ENCODE measurements at places on chromosomes 11 and 22. TPM values are rescaled to one million over a fixed set of nuclear protein-coding genes. Genes with fewer than 3 reads are reported as not detected.

The C11orf16 gene
- not detected for total RNA-seq

The CALCA gene
- 0.57 TPM for total RNA-seq

The KCNA4 gene
- 0.27 TPM for total RNA-seq

The DDX25 gene
- 3.8 TPM for total RNA-seq

The DCUN1D5 gene
- total RNA-seq: 35.9 TPM

The OVOL1 gene
- 12.4 TPM for total RNA-seq

The SLC22A12 gene
- total RNA-seq: not detected

- H3K4me1 ChIP-seq: peaks cover 15% of the 10 kb centered on the region
- DNase-seq: no peak
- no peaks in the 10 kb centered on the region for H3K36me3 ChIP-seq
- H3K4me3 ChIP-seq: no peak overlapping the region
- H3K27me3 ChIP-seq: no peaks in the 10 kb centered on the region
These were observed 5.3 kb downstream of the LGALS12 start for GRCh38 chr11:63511048-63511748.

DNA sequence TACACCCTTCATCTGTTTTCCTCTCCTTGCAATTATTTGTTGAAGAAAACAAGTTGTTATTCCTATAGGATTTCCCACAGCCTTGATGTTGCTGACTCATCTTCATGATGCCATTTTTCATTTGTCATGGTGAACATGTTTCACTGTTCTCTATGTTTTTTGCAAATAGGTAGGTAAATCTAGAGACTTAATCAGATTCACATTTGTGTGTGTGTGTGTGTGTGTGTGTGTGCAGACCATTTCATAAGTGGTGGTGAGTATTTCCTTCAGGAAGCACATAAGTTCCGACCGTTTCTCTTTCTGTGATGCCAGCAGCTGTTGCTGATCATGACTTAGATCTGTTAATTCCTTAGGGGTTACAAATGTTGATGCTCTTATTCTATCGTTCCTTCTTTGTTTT lies 80.3 kb upstream of the IZUMO1R start:
- H3K36me3 ChIP-seq: no peaks in the 10 kb centered on the region
- H3K27ac ChIP-seq: no peak overlapping the region
- H3K27me3 ChIP-seq: no peaks in the 10 kb centered on the region

DNA sequence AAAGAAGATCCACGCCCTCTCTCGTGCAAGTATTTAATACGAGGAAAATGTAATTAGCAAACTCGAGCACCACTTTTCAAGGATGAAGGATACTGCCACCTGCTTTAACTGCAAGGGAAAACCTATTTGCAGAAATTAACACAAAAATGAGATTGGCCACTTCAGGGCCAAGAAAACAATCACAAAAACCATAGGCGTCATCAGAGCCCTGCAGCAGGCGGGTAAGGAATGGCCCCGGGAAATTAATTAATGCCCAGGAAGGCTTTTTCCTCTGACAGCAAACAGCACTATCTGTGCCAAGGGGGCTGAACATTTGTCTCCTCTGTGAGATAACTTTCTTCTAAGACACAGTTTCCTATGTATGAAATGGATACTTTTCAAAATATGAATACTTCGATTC lies 255.7 kb downstream of the CTTN start:
- no peak for DNase-seq
- H3K36me3 ChIP-seq: peaks cover 5% of the 10 kb centered on the region
- no peaks in the 10 kb centered on the region for H3K27me3 ChIP-seq

GRCh38 chr22:20948450-20948849 lies 18.6 kb upstream of the AIFM3 start:
- H3K27ac ChIP-seq: no peak overlapping the region
- H3K36me3 ChIP-seq: peaks cover 13% of the 10 kb centered on the region
- no peak overlapping the region for H3K4me3 ChIP-seq

DNA sequence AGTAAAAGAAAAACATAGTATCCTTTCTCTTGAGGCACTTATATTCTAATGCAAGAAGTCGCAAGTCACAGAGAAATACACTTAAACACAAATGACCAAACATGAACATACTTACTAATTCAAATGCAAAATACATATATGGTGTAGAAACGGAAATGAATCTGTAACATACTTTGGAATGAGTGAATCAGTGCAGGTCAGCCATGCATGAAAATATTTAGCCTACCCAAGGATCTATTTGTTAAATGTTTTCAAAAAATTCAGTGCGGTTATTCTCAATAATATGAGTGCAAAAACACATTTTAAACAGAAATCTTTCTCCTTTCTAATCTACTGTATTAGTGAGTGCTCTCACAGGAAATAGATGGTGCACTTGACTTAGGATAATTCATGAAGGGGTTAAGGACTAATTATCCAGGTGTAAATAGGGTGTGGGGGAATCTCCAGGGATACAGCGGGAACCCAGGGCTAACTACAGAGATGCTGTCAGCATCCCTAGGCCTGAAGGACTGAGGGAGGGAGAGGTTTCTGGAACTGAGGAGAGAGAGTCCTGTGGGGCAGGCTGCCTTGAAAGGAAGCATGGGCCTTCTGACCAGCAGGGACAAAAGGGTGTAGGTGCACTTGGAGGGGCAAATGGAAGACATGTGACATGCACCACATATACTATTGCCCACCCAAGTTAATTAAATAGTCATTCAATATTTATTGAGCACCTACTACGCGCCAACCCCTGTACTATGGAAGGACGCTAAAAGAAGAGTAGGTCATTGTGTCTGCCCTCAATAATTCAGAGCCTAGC lies 139.2 kb downstream of the MAML2 start:
- peaks cover 41% of the 10 kb centered on the region for H3K4me1 ChIP-seq
- peaks cover 5% of the 10 kb centered on the region for H3K36me3 ChIP-seq
- peak overlapping the region; percentile 44 for H3K27ac ChIP-seq
- no peak for DNase-seq
- H3K4me3 ChIP-seq: no peak overlapping the region
- H3K27me3 ChIP-seq: no peaks in the 10 kb centered on the region

GRCh38 chr11:109041876-109042275 lies 377.0 kb downstream of the DDX10 start:
- no peak overlapping the region for H3K4me3 ChIP-seq
- no peaks in the 10 kb centered on the region for H3K27me3 ChIP-seq
- no peak for DNase-seq
- no peaks in the 10 kb centered on the region for H3K36me3 ChIP-seq

- no peak overlapping the region for H3K27ac ChIP-seq
- H3K36me3 ChIP-seq: peaks cover 2% of the 10 kb centered on the region
- H3K4me3 ChIP-seq: no peak overlapping the region
- peaks cover 2% of the 10 kb centered on the region for H3K4me1 ChIP-seq
- peaks cover 16% of the 10 kb centered on the region for H3K27me3 ChIP-seq
These were observed 14.7 kb upstream of the TAB1 start for GRCh38 chr22:39384750-39385480.

DNA sequence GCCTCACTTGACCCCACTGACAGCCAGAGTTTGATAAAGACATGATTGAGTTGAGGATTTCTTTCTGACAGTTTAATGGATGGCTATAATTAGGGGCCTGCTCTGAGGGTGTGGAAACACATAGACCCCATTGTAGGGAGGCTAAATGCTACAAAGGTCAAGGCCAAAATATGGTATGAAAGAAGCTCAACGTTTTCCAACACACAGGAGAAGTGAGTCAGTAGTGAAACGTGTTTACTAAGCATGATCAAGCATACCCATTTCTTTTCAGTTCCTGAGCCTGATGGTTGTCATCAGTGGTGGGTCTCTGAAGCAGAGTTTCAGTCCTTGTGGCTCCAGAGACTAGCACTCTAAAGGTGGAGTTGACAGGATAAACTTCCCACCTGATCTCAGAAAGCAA lies 69.7 kb downstream of the SNX19 start:
- no peak overlapping the region for H3K4me3 ChIP-seq
- peaks cover 12% of the 10 kb centered on the region for H3K27me3 ChIP-seq
- H3K27ac ChIP-seq: no peak overlapping the region
- DNase-seq: no peak
- peaks cover 8% of the 10 kb centered on the region for H3K4me1 ChIP-seq
- no peaks in the 10 kb centered on the region for H3K36me3 ChIP-seq

- H3K36me3 ChIP-seq: no peaks in the 10 kb centered on the region
- H3K27ac ChIP-seq: no peak overlapping the region
- H3K4me1 ChIP-seq: peaks cover 15% of the 10 kb centered on the region
- no peak for DNase-seq
These were observed 40.4 kb downstream of the FLI1 start for GRCh38 chr11:128734103-128734831.

- peaks cover 1% of the 10 kb centered on the region for H3K27me3 ChIP-seq
- H3K4me1 ChIP-seq: peaks cover 21% of the 10 kb centered on the region
- H3K36me3 ChIP-seq: no peaks in the 10 kb centered on the region
- H3K27ac ChIP-seq: peak overlapping the region; percentile 92
- peak; percentile 9 for DNase-seq
These were observed 79.1 kb upstream of the KCNQ1OT1 start for GRCh38 chr11:2778630-2779498.

GRCh38 chr11:59728913-59729312 lies 15.3 kb upstream of the OR10V1 start:
- no peak overlapping the region for H3K4me3 ChIP-seq
- no peak overlapping the region for H3K27ac ChIP-seq
- no peak for DNase-seq
- H3K4me1 ChIP-seq: peaks cover 11% of the 10 kb centered on the region

- peak within 1 kb of the TSS; percentile 98 for H3K27ac ChIP-seq
- DNase-seq: peak; percentile 94
- peaks cover 8% of the 10 kb centered on the region for H3K36me3 ChIP-seq
- H3K4me3 ChIP-seq: peak within 1 kb of the TSS; percentile 85
These were observed at the start of gene FKBP2 for GRCh38 chr11:64240435-64241240. Gene FKBP2 (plus strand): TSS chr11:64241095. CDS start chr11:64242388, 1,293 bp downstream.

DNA sequence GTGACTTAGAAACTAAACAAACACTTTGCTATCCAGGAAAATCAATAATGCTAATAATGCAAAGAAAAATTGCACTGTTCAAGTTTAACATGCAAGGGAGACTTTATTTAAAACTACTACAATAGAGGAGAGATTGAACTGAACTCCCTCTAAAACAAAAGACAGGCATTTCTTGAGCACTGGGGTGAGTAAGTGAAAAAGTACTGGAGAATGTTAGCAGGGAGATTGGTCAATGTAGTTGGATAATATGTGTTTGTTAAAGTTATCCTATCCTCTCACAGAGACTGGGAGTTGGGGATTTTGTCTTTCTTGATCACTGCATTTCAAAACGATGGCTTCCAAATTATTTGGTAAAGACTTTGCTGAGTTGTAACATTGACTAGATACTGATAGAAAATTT lies 77.6 kb downstream of the LUZP2 start:
- no peaks in the 10 kb centered on the region for H3K36me3 ChIP-seq
- no peak for DNase-seq

- no peak for DNase-seq
- H3K27ac ChIP-seq: no peak overlapping the region
- H3K4me1 ChIP-seq: peaks cover 45% of the 10 kb centered on the region
These were observed 3.1 kb downstream of the FAM118A start for GRCh38 chr22:45312856-45313255.

DNA sequence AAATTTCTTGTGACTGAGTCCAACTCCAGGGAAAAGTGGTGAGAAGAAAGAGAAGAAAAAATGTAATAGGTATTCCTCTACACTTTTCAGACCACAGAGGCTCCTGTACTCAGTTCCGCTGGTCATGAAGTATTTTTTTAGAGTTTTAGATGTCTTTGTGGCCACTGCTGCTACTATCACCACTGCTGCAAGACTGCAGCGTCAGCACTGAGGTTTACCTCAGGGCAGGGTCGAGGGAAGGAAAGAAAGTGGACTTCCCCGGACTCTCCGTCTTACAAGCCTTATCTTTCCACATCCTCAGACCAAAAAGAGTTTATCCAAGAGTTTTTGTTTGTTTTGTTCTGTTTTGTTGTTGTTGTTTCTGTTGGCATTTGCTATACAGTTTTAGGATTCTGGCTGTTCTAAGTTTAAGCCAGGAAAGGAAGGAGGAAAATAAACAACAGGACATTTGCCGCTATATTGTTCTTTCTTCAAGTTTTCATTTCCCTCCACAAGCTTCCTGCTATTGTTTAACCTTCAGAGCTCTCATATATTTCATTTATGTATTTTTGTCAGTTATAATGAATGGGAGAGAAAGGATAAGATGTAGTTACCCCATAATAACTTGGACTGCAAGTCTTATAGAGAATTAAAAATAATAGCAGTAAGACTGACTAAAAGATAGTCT lies 919.3 kb downstream of the NTM start:
- H3K4me3 ChIP-seq: no peak overlapping the region
- no peak overlapping the region for H3K27ac ChIP-seq
- no peaks in the 10 kb centered on the region for H3K36me3 ChIP-seq
- H3K27me3 ChIP-seq: peaks cover 75% of the 10 kb centered on the region
- no peak for DNase-seq
- no peaks in the 10 kb centered on the region for H3K4me1 ChIP-seq

DNA sequence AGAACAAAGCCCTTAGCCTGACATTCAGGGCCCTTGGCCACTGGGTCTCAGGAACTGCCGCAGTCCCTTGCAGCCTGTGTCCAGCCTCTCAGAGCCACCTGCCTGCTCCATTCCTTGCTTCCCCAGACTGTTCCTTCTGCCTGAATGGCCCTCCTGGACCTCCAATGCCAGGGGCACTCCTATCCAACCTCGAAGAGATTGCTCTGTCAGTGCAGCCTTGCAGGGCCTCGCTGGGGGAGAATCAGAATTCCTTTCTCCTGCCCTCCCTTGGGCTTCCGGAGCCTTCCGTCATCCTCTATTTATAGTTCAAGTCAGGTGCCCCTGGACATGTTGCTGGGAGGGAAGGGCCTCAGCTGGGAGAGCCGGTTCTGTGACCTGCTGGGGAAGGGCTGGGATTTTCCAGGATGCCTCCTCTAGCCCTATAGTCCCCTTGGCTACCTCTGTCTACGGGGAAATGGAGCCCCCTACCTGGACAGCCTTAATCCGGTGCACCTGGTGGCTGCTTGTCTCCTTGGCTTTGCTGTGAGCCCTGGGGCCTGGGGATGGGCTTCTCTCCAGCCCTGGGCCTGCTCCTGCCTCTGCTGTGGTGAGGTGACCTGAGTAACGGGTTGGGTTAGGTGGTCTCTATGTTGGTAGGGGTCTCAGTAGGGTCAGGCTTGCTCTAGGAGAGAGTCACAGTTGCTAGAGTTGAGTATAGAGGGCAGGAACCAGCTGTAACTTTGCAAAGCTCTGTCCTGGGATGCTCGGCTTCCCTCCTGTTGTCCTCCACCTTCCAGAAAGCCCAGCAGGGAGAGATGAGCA lies 45.9 kb upstream of the SYT7 start:
- no peak overlapping the region for H3K4me3 ChIP-seq
- DNase-seq: peak; percentile 52
- peaks cover 30% of the 10 kb centered on the region for H3K4me1 ChIP-seq
- peaks cover 7% of the 10 kb centered on the region for H3K27me3 ChIP-seq

Measured in progenitor cell of endocrine pancreas (in vitro differentiated cells).